ENCODE measurements at places on chromosomes 7 and 10.

DNA sequence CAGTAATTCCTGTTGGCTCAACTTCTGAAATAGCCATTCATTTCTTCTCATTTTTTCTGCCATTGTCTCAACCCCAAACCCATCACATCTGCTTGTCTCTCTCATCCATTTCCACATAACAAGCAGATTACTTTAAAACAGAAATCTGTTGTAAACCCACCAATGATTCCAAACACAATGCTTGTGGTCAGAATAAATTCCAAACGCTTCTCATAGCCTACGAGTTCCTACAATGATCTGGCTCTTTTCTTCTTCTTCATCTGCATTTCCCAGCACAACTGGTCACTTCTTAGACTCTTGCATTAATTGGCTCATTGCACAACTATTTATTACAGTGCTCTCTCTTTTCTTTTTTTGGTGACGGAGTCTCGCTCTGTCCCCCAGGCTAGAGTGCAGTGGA lies 364.1 kb downstream of the GATA3 start:
- no peak for DNase-seq

DNA sequence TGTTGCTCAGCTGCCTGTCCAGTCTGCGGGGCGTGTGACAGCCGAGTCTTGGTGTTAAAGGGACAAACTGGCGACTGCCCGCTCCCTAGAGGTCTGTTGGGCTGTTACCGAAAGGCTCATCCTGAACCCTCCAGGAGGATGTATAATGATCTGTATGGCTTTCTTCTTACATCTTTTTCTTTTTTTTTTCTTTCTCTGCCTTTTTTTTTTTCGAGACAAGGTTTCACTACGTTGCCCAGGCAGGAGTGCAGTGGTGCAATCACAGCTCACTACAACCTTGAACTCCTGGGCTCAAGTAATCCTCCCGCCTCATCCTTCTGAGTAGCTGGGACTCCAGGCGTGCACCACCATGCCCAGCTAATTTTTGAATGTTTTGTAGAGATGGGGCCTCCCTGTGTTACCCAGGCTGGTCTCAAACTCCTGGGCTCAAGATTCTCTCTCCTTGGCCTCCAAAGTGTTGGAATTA lies 857 bp downstream of the INTS15 start:
- DNase-seq, result no peak

DNA sequence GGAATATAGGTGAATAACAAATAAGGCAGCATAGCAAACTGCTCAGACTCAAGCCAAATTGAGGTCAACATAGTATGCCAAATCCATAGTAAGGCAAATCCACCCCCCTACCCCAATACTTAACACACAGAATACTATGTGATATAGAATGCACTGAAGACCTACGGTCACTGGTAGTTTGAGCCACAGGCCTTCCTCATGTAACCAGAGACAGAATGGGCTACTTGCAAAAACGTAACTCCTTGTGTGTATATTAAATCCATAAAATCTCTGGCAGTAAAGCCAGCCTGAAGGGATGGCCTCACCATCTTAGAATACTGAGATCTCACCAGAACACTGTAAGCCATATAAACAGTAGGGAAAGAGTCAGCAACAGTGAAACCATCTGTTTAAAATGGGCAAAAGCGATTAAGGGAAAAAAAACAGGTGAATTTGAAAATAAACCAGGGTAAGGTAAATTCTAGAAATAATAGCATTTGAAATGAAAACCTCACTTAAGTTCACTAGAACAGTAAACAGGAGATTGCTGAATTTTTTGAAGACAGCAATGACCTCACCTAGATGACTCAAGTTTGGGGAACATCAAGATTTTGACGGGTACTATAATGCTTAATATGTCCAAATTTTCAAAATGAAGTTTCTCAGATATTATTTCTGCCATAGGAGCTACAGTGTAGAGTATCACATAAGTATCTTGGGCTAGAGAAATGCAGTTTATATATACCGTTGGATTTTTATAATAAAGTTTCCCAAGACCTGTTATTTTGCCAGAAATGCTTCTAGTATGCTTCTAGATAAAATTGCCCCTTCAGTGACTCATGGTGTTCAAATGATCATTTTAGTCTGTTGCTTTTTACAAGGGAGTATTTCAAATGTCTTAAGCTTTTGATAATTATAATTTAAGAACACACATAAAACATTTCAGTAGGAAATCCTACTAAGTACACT lies 13.9 kb downstream of the HNRNPA2B1 start:
- DNase-seq, result no peak

GRCh38 chr7:147937428-147937827 lies 653.1 kb upstream of the C7orf33 start:
- DNase-seq, result no peak

- no peak for DNase-seq
Measured at GRCh38 chr10:90007226-90007625, 305.8 kb downstream of the KIF20B start.

GRCh38 chr7:144653449-144653848 lies 182.4 kb downstream of the TPK1 start:
- no peak for DNase-seq

GRCh38 chr10:100347568-100348195 lies 649 bp downstream of the SCD start:
- DNase-seq, result no peak

- DNase-seq, result no peak
Measured at GRCh38 chr7:43302211-43302711, 189.8 kb downstream of the HECW1 start.

- no peak for DNase-seq
Measured at GRCh38 chr10:71711052-71711623, 8.4 kb downstream of the C10orf105 start.

DNA sequence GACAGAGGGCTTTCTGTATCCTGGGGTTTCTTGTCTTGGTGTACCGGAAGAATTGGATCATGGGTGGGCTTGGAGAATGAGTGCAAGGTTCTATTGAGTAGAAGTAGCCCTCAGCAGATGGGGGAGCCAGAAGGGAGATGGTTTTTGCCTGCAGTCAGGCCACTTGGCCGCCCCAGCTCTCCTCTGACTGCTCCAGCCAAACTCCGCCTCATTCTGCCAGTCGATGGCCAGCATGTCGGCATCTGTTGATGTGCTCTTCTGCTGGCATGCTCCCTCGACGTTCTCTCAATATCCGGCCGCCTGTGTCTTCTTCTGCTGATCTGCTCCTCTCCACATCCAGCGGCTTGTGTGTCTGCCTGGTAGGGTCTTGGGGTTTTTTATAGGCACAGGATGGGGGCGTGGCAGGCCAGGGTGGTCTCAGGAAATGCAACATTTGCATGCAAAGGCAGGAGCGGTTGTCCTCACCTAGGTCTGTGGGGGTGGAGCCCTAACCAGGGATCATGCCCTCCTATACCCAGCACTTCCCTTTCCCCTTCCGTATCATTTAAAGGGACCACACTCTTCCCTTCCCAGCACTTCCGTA lies 40.2 kb upstream of the TNS3 start:
- DNase-seq, result no peak

- no peak for DNase-seq
Measured at GRCh38 chr7:128946936-128947830, 9.5 kb downstream of the IRF5 start.

DNA sequence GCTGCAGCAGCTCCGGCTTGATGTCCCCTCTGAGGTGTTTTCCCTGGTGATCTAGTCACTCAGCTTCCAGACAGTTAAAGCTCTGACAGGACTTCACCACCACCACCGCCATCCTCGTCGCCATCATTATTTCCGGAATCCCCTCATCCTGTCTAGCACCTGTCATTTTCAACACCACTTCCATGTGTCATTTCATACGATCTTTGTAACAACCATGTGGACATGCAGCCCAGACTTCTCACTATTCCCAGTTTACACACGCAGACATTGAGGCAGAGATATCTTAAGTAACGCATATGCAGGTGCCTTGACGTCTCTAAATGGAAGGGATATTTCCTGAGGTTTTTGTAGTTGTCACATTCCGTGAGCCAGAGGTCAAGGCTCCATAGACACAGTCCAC lies 530.6 kb upstream of the FOXK1 start:
- no peak for DNase-seq

DNA sequence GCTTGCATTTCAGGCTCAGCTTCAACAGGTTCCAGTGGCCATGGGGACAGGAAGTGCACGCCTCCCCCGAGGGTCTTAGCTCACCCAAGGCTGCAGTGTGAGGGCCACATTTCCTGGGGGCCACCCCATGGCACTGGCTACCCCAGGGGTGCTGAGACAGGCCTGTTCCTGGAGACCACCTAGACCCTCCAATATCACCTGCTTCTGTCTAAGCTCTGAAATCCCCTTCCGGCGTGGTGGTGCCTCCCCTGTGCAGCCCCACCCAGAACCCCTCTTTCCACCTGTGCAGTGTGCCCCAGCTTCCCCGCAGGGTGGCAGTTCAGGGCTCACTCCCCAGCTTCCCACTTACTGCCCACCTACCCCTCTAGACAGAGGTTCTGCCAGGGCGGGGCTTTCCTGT lies 83.1 kb downstream of the ADARB2 start:
- DNase-seq, result no peak

- no peak for DNase-seq
Measured at GRCh38 chr10:13018171-13018570, 16.7 kb upstream of the CCDC3 start.

DNA sequence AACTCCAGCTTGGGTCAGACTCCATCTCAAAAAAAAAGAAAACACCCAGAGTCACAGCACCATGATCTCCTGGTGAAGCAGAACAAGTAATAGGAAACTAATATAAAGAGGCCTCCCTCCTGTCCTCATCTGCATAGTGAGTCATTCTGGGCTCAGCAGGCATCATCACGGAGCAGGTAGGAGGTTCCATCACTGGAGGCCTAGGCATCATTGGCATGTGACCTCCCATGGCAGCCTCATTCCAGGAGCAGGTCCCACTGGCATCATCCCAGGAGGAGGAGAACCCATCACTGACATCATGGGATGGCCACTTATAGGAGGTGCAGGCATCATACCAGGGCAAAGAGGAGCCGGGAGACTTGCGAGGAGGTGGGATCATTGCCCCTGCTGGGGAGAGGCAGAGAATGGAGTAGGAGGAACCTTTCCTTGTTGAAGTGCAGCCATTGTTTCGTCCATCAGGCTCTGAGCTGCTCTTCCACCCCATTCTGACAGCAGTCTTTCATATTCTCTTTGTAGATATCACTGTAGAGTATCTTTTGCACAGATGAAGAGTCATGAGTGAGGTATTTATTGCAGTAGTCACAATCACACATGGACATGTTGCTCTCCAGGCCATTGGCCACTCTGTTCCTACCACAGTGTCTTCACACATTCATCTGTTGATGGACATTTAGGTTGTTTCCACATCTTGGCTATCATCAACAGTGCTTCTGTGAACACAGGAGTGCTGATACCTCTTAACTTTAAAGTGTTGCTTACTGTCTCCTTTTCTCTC lies 73.8 kb downstream of the OSBPL3 start:
- DNase-seq, result no peak

- no peak for DNase-seq
Measured at GRCh38 chr10:5314840-5315239, 49.9 kb upstream of the UCN3 start.

GRCh38 chr7:77685233-77685632 lies 11.0 kb upstream of the RSBN1L start:
- no peak for DNase-seq

- no peak for DNase-seq
Measured at GRCh38 chr10:126101736-126102135, 205.4 kb downstream of the FANK1 start.

DNA sequence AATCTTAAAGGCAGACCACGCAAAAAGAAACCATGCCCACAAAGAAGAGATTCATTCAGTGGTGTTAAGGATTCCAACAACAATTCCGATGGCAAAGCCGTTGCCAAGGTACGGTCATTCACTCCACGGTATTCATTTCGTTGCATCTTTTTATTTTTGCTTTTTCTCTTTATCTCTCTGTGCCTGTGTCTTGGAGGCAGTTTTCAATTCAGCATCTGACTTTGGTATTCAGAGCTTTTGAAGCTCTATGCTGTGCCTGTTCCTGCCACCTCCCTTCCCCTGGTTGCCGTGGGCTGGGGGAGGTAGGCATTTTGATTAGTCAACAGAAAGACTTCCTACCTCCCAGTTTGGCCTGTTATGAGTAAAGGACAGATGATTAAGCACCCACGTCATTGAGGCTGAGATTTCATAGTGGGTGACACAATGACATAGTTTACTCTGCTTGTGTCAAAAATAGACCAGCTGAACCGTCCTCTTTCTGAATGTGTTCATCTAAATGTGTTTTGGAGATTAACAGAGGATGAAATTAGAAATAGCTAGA lies 149.5 kb downstream of the ARID5B start:
- DNase-seq, result peak; percentile 66

- no peak for DNase-seq
Measured at GRCh38 chr7:144452064-144452463, 48.6 kb upstream of the NOBOX start.

GRCh38 chr7:33979807-33980355 lies 74.5 kb downstream of the BMPER start:
- DNase-seq, result no peak

GRCh38 chr7:134795231-134795630 lies 15.8 kb downstream of the CALD1 start:
- DNase-seq, result no peak

GRCh38 chr10:120927352-120927751 lies 76.2 kb downstream of the WDR11 start:
- DNase-seq, result no peak

DNA sequence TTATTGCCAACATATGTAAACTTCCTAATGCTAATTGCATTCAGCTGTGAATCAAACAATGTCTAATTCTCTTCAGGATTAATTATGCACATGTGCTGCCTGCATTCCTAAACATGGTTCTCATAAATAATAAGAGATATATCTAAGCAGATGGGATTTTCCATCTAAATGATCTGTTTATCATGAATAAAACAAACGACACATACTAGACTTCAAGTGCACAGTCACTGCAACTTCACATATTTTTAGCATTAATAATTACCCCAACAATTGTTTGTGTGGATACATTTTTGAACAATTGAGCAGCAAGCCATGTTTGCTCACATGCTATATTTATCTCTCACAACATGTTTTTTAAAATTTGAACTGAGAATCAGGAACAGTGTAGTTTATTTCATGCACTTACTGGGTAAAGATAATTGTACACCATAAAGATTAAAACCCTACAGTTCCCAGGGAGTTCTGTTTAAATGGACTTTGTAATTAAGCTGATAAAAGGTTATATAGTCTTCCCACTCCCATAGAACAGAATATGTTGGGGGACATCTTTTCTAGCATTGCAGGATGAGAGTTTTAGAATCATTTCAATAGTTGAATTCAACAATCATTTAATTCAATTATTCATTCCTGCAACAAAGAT lies 378.5 kb downstream of the MDFIC start:
- DNase-seq, result no peak

DNA sequence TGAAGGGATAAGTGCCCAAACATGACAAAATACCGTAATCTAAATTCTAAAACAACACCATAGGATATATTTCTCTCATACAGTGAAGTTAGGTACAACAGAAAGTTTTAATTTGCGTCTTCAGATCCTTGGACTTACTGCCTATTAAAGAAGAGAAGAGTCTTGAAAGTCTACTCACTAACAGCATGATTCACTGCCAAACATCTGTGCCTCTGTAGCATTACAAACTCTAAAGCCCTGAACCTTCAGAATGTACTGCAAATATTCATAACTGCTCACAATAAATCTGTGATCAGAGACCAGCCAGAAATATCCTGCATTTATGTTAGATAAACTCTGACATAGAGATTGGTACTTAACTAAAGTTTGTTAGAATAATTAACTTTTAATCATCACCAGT lies 365.3 kb downstream of the PARD3 start:
- DNase-seq, result no peak
